ENCODE measurements at places on chromosomes 2 and 18. TPM values are rescaled to one million over a fixed set of nuclear protein-coding genes. Genes with fewer than 3 reads are reported as not detected.

- no peak for DNase-seq
These were observed 53.5 kb upstream of the PGAP1 start for GRCh38 chr2:196980001-196980400.

GRCh38 chr2:128315829-128316776, 2.6 kb downstream of the HS6ST1 start:
- DNase-seq = peak; percentile 82

Gene STAMBP
- total RNA-seq = 24.5 TPM

DNA sequence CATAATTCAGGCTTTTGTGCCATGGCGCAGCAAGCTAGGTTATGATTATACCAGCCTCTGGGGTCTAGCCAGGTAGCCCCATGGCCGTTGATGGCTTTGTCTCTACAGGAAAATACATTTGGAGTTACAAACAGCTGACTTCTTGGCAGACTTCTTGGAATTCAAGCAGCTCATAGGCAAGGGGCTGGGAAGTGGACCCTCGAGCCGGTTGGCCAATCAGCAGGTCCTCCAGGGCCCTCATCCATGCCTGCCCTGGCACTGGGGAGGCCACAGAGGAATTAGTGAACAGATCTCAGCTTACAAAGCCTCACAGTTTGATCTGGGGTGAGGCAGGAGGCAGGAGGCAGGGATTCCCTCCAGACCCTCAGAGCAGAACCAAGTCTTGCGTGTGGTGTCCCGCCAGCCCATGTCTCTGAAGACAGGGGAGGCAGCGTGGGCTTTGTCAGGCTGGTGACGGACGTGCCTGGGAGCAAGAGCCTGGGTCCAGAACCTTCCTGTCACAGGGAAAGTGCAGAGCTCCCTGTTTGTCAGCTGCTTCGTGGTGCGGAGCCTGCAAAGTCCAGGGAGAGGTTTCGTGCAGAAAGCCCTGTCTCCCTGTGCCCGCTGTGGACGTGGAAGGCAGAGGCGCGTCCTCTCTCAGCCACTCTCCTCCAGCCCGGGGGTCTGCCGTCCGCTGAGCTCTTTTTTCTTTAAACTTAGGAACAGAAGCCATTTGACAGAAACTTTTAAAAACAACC, 131.7 kb downstream of the KLHL29 start:
- no peak for DNase-seq

Gene GDF7
- 2.2 TPM for total RNA-seq

- no peak for DNase-seq
These were observed 239.8 kb upstream of the ZEB2 start for GRCh38 chr2:144759746-144760145.

DNA sequence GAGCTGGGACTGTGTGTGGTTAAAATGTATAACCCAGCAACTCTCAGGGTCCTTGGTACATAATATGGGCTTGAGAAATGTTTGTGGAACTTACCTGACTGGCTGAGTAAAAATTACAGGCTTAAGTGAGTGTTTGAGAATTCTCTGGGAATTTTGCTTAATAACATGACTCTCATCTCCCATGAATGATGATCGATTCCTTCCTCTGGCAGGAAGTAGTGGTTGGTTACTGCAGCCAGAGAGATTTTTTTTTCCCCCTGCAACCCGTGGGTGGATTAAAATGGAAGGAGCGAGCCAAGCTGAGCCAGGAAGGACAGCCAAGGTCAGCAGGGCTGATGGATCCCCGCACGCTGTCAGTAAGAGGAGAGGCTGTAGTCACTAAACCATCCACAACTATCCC, 40.6 kb upstream of the RFX8 start:
- no peak for DNase-seq

Gene SLC40A1
- total RNA-seq = 393 TPM

DNA sequence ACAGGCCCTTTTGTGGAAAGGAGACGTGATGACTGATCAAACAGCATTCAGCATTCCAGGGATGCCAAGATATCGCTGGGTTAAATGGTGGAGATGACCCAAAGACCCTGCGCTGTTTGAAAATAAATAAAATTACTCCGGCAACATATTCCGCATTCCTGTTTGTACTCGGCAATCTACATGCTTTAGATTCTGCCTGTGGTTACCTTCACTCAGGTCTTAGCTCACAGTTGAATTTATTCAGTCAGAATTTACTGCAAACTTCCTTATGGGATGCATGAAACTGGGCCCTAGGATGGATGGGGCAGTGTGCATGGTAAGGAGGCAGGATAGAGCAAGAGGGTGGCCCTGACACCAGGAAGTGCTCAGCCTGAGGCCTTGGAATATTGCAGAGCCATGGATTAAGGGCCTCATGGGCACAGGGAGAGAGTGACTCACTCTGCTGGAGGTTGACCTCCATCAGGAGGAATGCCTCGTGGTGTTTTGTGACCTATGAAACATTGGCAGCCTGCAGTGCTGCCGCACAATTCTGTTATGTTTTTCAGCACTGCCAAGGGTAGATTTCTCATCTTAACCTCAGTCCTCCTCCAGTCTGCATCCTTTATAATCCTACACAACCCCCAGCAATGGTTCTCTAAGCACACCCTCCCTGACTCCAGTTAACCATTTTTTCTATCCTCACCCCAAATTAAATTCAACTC, 321.4 kb downstream of the IRS1 start:
- DNase-seq = no peak

DNA sequence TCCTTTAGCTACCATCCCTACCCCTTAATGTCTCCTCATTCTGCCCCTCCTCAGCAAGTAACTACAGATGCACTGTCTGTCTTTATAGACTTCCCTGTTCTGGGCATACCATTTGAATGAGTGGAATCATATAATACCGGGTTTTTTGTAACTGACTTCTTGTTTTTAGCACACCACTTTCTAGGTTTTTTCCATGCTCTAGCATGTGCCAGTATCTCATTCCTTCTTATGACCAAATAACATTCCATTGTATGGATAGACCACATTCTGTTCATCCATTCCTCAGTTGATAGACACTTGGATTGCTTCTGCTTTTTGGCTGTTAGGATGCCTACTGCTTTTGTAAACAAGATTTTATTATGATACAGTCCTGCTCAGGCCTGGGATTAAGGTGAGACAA, 154.7 kb downstream of the TSN start:
- DNase-seq = no peak

DNA sequence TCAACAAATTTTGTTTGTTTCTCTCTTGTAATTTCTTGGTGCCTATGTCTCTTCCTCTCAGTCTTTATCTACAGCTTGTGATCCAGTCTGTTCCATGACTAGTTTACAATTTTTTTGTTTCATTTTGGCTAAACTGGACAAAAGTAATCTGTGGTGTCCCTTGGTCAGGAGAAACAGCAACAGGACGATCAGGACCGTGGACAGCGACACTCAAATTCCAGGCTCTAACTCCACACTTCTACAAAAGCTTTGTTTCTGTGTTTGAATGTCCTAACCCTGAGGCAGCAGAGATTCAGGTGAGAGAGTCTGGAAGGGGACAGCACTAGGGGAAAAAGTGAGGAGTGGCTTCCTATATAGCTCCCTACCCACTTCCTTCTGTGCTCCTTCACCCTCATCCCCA, 593.3 kb upstream of the FANCL start:
- DNase-seq = peak; percentile 54

DNA sequence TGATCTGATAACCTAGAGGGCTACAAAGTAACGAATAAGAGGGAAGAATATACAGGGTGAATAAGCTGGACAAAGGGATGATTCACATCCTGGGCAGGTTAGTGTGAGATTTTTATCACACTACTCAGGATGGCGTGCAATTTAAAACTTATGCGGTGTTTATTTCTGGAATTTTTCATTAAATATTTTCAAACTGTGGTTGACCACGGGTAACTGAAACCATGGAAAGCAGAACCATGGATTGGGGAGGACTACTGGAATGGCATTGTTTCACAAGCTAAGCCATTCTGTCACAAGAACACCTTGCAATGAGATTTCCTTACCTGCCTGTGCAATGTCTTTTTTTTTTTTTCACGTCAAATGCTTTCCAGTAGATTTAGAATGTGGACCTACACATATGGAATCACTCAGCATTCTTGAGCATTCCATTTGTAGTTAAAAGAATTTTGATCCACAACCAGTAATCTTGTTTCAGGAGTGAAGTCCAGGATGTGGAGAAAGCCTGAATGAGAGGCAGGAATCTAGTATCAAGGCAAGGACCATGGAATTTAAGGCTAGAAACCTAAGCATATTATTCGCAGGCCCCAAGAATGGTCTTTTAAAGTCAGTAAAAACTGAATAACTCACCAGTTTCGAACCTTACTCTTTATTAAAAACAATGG, 8.0 kb upstream of the CDK15 start:
- DNase-seq = no peak

- no peak for DNase-seq
These were observed 36.6 kb upstream of the DYNC2LI1 start for GRCh38 chr2:43737097-43737854.

DNA sequence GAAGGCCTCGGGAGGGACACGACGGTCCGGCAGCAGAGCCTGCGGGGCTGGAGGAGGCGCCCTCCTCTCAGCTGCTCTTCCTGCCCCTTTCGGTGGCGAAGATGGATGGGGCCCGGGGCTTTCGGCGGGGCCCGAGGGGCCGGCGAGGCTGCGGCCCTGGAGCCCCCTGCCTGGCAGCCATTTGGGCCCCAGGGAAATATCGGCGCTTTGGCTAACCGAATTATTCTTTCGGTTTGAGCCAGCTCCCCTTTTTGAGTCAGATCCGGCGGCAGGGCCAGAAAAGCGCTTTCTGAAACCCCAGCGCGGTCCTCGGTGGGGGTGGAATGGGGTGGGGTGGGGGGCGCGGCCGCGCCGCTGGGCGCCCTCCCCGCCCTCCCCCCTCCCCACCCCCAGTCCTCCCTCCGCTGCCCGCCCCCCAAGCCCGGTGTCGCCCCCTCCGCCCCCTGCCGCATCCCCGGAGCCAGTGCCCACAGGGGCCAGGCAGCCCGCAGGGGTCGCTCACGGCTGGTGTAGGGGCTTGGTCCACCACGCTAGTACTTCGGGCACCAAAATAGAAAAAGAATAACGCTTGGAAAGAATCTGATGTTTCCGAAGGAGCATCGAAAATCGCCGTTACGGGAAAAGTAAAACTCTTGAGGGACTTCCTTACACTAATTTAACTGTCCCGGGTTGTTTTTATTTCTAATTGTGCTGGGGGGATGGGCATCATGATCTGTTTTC, 9.1 kb upstream of the ARID5A start:
- DNase-seq = no peak

DNA sequence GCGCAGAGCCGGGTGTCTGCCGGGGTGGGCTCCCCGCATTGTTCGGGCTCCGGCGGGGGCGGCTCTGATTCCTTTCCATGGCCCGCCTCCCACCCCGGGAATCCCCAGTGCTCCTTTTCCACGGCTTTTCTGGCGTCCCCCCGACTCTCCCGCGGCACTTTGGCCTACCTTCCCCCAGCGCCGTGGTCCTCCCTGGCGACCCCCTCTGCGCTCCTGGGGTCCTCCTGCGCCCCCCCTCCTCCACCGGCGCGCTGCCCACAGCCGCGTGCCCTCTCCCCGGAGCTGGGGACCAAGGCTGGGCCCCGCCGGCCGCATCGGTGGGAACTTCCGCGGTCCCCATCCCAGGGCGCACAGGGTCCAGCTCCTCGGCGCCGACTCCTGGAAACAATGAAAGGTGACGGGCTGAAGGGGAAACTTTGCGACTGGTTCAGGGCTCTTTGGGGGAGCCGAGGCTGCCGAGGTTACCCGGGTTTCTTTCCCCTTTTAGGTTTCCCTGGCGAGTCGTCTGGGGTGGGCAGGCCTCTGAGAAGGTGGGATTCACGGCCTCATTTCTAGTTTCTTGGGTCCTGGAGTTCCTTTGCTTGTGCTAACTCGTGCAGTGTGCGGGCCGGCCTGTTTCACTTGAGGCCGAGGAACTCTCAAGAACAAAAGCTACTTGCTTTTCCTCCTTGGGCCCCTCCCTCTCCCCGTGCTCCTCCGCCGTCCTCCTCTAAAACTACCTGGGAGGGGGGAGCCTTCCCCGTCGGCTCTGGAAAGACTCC, 2.2 kb downstream of the TGIF1 start:
- DNase-seq = no peak

- DNase-seq = peak; percentile 28
These were observed 36.8 kb upstream of the WIPF1 start for GRCh38 chr2:174634130-174635014.

GRCh38 chr2:106038601-106039375, 155.3 kb downstream of the UXS1 start:
- no peak for DNase-seq

- no peak for DNase-seq
These were observed 126.7 kb downstream of the DDX1 start for GRCh38 chr2:15718103-15718943.

- no peak for DNase-seq
These were observed 1.7 kb downstream of the ATF2 start for GRCh38 chr2:175166216-175166824.

Measured in hematopoietic multipotent progenitor cell (in vitro differentiated cells).